ENCODE measurements at places on chromosomes 5 and 9.
A peak's percentile ranks its signal among the peaks of the same experiment; 100 is the strongest.

- DNase-seq, result no peak
These were observed 540.3 kb downstream of the GABRG2 start for GRCh38 chr5:162607879-162608278.

- DNase-seq, result peak; percentile 68
These were observed 747.8 kb downstream of the CDH18 start for GRCh38 chr5:19240170-19240569.

GRCh38 chr9:20742833-20743232 lies 58.8 kb downstream of the FOCAD start:
- no peak for DNase-seq

GRCh38 chr9:91746357-91746756 lies 203.7 kb downstream of the ROR2 start:
- no peak for DNase-seq

GRCh38 chr5:55176176-55176818 lies 3.3 kb upstream of the CDC20B start:
- no peak for DNase-seq

GRCh38 chr9:135242406-135242805 lies 154.9 kb downstream of the OLFM1 start:
- no peak for DNase-seq

- no peak for DNase-seq
These were observed 14.9 kb downstream of the IL4 start for GRCh38 chr5:132688536-132689339.
